Smooth muscle cell of trachea (primary cell): ENCODE measurements at places on chromosomes 7 and 10. TPM values are rescaled to one million over a fixed set of nuclear protein-coding genes. Genes with fewer than 3 reads are reported as not detected.

Gene NKX1-2
- total RNA-seq = under 0.01 TPM in 1 of 2 replicates, not detected in the other

Gene CALHM1
- total RNA-seq = not detected in 2 replicates

Gene PILRA
- total RNA-seq = 0.15 and 0.50 TPM in 2 replicates

Gene INA
- total RNA-seq = 0.44 and 0.99 TPM in 2 replicates

Gene CFAP46
- total RNA-seq = 0.50 and 1.5 TPM in 2 replicates
